Neural crest cell (in vitro differentiated cells): ENCODE measurements at places on chromosomes 1 and 21.
A peak's percentile ranks its signal among the peaks of the same experiment; 100 is the strongest.

DNA sequence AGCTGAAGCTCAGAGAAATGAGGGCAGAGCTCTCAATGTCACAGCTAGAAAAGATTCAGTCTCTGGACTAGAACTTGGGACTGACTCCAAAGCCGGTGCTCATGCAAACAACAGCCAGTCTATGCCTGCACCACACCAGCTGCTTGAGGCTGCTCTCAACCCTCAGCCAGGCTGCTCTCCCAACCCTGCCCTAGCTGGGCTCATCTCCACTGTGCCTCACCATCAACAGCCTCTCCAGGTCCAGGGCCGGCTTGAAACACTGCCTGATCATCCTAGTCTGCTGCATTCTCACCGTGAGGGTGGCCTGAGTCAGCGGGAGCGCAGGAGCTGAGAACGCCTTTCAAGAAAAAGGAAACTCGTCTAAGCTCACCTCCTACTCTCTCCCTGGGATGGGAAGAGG lies 94.5 kb downstream of the PTPRU start:
- no peak for DNase-seq

GRCh38 chr1:26728645-26729044 lies 32.8 kb downstream of the ARID1A start:
- DNase-seq: no peak

- no peak for DNase-seq
Observed at GRCh38 chr1:242736611-242737010, 212.1 kb upstream of the PLD5 start.

- no peak for DNase-seq
Observed at GRCh38 chr21:38930066-38930465, 124.3 kb downstream of the ETS2 start.

- DNase-seq: no peak
Observed at GRCh38 chr1:157105988-157106812, 6.6 kb upstream of the ETV3L start.

GRCh38 chr1:205749234-205750137 lies 496 bp downstream of the NUCKS1 start:
- peak; percentile 90 for DNase-seq

DNA sequence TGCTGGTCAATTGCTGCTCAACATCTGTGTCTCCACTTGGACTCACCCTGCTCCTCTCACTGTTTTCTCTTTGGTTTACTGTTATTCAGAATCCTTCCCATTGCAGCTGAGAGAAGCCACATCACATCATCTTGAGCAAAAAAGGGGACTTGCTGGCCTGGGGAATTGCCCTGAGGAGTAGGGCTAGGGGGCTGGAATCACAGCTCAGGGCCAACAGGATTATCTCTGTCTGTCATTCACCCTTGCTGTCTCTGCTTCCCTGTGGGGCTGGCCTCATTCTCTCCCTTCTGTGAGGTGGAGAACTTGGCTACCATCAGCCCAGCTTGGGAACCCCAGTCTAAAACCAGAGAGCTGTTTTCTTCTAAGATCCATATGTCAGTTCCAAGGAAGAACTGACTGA lies 140.7 kb upstream of the WNT4 start:
- DNase-seq: no peak

DNA sequence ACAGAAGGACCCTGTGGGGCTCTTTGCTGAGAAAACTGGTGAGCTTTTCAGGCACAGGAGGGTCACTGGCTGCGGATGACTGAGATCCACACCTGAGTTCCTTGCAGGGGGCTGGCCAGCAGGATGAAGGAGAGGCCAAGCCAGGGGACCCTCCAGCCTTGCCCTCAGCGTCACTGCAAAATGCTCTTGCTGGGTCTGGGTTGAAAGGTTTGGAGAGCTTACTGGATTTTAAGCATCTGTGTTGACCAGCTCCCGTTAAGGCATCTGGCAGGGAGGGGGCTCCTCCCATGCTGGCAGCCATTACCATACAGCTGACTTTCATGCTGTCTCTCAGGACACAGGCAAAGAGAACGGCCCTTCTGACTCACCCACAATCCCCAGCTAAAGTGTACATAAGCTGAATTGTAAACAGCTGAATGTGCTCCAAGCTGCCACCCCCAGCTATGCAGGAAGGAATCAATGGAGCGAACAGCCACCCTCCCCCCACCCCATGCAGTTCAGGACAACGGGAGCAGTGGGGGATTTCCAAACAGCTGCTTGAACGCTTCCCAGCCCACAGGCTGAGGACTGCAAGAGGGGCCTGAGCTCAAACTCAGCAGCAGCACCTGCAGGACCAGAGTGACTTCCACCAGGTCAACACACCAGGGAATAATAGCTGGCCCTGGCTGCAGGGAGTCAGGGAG lies 21.3 kb upstream of the A3GALT2 start:
- no peak for DNase-seq

- no peak for DNase-seq
Observed at GRCh38 chr21:41037212-41037611, 130.7 kb upstream of the BACE2 start.

DNA sequence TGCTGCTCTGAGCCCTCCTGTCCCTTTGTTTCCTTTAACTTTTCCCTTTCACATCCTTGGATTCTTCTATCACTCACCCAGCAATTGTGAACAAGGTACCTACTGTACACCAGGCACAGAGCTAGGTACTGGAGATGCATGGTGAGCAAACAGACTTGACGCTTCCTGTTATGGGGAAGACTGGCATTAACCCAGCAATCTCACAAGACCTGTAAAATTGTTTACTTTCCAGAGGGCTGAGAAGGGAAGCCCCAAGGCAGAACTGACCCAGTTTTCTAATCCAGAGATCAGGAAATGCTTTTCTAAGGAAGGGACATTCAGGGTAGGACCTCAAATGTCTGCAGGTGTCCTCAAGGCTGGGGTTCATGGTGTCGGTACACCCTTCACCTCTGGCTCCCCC lies 171.6 kb upstream of the KAZN start:
- DNase-seq: no peak

- DNase-seq: no peak
Observed at GRCh38 chr1:226128487-226129075, 58.0 kb downstream of the ACBD3 start.

DNA sequence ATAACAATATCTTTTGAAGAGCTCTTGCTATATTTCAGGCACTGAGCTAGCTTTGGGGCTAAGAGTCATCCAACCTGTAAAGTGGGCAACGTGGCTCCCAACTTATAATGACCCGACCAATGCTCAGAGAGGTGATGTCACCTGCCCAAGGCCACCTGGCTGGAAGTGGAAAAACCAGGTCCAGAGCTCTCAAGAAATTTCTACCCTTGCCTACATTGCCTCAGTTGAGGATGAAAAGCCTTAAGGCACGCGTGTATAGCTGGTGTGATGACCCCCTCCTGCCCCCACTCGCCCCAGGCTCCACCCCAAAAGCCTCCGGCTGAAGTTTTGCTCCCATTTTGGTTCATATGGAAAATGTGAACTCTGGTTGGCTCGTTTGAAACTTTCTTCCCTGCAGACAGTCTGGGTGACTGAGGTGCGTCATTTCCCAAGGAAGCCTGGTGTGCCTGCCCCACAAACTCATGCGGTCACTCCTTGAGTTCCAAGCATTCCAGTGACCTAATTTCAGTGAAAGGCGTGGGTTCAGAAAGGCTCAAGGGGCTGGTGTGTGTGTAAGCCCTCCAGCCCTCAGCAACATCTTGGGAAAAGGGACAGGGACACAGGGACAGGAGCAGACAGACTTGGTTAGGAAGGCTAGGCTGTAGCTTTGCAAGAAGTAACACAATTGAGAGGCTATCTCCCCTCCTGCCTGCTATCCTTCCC lies 20.5 kb downstream of the HTR1D start:
- no peak for DNase-seq

DNA sequence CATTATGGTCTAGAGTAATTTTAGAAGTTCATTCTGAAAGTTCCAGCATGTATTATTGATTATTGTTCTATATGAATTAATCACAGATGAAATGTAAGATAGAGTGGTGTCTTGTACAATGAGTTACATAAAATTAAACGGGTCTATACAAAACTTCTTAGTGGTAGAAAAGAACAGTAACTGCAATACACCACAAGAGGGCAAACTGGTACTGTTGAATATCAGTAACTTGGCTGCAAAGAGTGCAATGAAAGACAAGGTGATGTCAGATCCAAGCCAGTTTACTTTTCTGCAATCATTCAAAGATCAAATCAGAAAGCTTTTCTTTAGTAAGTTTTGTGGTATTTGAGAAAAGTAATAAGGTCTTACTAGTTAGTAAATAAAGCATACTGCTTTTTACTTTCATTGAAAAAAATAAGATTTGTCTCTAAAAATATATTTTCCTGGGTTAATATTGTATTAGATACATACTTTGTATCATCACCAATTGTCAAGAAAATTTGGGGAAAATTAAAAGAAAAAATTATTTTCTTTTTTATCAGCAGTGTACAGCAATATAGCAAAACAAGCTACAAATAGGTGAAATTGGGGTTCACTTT lies 66.4 kb upstream of the BTG3 start:
- no peak for DNase-seq

DNA sequence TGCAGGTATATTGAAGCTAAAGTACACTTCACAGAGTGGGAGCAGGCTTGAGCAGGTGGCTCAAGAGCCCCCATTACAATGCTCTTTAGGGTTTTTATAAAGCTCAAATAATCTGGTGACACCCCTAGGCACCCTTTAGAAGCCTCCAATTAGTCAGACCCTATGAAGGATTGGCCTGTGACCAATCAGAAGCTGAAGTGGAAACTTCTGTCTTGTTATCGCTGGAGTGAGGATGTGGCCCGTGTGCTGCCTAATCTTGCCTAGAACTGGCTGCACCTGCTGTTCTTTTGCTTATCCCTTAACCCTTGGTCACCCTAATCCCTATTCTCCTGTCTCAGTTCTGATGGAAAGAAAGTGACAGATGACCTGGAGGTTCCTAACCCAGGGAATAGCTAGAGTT lies 70.8 kb upstream of the ABCG1 start:
- no peak for DNase-seq

DNA sequence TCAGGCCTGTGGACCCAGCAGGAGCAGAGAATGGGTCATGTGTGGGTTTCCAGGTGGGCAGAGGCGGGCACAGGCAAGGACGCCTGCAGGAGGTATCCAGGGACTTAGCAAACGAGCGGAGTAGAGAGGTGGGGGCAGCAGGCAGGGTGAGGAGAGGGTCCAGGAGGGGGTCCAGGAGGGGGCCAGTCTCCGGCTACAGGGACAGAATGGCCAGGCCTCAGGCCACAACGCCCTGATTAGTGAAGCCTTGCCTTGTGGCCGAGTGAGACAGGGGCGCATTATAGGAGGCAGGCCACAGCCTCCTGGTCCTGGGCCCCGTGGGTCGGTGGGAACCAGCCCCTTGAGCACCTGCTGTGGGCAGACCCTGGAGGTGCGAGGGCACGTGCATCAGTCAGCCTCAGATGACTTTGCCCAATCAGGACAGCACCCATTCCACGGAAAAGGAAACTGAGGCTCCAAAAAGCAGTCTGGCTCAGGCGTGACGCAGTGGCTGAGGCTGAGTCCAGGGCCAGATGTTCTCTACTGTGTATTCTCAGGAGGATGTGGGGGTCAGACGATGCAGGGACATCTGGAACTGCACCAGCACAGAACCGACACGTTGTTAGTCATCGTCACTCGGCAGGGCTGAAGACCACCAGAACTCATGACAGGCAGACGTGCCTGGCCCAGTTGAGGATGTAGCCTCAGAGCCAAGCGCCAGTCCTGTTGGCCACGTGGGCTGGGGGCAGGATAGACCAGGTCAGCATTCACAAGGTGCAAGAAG lies 113.7 kb downstream of the CRYAA start:
- no peak for DNase-seq

DNA sequence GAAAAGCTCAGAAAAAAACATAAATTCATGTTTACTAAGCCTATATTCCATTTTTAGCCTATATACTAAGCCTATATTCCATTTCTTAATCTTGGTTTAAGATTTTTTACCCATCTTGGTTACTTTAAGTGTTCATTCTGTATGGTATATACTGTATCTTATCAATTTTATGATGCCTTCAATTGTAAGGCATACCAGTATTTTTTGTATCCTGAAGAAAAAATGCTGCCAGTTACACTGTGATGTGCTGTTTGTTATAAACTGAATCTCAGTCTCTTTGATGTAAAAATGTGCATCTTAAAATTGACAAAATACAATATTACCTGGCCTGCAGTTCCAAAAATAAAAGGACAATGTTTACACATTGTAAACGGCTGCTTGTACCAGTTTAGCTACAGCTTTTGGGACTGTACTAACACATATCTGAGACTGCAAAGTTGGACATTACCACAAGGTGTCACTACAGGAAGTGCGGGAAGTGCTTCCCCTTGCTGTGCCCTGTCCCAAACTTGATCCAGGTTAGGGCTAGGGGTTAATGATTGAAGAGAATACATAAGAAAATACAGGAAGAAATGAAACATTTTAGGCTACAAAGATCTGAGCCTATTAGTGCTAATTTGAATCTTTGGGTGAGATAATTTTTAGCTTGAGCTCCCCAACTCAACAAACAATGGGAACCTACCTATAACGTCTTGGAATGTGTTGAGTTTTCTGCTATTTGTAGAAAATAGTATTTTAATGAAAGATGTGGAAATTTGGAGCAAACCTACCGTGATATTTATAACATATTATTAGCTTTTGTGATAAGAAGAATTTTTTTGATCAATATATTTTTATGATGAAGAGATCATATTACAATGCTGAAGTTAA lies 108.9 kb downstream of the LBR start:
- DNase-seq: peak; percentile 39

GRCh38 chr1:209030454-209031167 lies 552.9 kb upstream of the CAMK1G start:
- DNase-seq: no peak

- no peak for DNase-seq
Observed at GRCh38 chr1:28632560-28632959, 10.3 kb downstream of the TAF12 start.

GRCh38 chr1:18351735-18352134 lies 129.0 kb upstream of the KLHDC7A start:
- no peak for DNase-seq

DNA sequence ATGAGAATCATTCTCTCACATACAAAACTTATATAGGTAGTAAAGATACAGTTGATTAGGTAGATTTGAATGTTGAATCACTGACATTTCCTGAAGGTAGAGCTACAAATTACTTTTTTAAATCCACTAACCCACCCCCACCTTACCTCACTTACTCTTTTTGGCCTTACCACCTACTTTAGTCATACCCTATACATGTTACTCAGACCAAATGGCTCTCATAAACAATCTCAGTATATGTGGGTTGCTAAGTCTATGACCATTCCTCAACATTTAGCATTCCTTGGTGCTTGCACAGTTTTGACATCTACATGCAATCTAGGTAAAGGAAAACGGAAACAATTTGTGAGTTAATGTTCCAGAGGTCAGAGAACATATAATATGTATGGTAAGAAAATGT lies 26.3 kb downstream of the SYDE2 start:
- no peak for DNase-seq
